Type B pancreatic cell (in vitro differentiated cells): ENCODE measurements at places on chromosomes 5 and 9.

GRCh38 chr9:104810421-104811339 is 46.8 kb downstream of the NIPSNAP3B start:
- no peak for DNase-seq

DNA sequence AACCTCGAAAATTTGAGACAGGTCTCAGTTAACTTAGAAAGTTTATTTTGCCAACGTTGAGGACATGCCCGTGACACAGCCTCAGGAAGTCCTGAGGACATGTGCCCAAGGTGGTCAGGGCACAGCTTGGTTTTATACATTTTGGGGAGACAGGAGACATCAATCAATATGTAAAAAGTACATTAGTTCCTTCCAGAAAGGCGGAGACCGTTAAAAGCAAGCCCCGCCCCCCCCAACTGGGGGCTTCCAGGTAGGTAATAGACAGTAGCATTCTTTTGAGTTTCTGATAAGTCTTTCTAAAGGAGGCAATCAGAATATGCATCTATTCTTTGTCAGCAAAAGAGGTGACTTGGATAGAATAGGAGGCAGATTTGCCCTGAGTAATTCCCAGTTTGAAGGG is 599 bp upstream of the MOCS2 start:
- DNase-seq, result no peak

DNA sequence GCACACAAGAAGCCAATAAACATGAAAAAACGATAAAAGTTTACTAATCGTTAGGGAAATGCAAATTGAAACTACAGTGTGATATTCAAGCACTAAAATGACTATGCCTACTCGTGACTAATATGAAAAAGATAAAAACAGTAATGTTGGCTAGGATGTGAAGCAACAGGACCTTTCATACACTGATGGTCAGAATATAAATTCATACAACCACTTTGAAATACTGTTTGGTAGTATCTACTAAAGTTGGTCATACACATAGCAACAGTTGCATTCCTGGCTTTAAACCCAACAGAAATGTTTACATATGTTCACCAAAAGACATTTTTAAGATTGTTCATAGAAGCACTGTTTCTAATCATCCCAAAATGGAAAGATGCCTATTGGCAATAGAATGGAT is 24.3 kb downstream of the FBXO38 start:
- no peak for DNase-seq

GRCh38 chr9:109242741-109243140 is 75.7 kb upstream of the FRRS1L start:
- no peak for DNase-seq

DNA sequence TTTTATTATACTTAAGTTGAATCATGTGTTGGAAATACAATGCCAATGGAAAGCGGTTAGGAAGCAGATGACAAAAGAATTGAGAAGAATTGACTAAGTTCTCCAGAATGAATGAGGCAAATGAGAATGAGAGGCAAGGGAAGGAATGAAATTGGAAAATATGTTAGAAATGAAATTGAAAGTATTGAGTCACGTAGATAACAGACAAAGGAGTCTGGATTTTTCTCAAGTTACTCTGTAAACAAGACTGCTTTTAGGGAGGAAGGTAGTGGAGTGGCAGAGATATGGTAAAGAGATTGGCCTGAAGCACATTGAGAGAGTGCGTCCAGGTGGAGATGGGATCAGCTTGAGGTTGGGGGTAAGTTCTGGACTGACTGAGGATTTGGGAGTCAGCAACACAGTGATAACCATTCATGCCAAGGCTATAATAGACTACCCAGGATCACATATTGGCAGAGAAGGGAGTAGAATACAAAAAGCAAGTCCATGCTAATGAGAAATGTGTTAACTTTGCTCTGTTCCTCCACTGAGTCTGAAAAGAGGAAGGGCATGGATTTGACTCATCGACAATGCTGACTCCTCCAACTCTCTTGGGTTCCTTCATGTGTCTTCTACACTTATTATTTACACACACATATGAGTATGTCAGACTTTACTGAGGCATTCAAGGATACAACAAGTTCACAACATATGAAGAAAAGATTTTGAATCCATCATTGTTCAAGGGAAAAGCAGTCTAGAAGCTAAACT is 814.2 kb upstream of the ZNF608 start:
- no peak for DNase-seq

DNA sequence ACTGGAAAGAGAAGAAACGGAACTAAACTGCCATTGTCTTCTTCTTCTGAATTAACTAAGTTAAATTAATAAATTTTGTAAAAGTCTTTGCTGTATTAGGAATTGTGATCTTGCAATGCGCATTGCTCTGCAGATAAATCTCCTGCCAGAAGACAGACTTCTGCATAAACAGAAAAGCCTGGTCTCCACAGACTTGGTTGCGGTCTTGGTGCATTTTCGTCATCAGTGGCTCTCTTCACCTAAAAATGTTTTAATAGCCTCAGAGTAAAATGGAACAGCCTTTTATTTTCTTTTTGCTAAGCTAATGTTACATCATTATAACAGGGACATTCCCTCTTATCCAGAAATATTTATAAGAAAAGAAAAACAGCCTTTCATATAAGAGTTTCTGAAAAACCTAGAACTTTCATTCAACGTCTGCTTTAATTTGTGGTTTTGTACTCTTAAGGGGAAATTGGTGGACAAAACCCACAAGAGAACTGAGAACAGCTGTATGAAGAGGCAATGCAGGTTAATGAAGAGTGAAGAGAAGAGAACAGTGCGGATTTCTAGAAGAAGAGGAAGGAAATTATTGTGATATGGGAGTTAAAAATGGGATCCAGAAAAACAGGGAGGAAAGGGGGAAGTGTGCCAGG is 10.1 kb downstream of the IFNA5 start:
- DNase-seq, result no peak

DNA sequence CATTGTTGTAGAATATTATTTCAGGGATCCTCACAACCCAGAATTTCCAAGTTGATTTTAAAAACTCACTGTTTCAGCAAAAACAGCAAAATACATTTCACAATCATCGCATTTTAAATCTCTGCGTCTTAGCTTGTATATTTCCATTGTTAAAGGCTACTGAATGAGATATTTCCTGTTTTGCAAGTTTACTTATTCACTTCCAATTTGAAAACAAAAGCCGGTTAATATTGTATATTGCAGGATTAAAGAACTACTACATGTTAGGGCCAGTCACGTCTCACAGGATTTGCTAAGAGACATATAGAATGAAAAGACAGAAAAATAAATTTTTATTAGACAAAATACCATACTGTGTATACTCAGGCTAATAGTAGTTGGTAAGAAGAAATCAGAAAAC is 395.9 kb upstream of the CDH9 start:
- no peak for DNase-seq

DNA sequence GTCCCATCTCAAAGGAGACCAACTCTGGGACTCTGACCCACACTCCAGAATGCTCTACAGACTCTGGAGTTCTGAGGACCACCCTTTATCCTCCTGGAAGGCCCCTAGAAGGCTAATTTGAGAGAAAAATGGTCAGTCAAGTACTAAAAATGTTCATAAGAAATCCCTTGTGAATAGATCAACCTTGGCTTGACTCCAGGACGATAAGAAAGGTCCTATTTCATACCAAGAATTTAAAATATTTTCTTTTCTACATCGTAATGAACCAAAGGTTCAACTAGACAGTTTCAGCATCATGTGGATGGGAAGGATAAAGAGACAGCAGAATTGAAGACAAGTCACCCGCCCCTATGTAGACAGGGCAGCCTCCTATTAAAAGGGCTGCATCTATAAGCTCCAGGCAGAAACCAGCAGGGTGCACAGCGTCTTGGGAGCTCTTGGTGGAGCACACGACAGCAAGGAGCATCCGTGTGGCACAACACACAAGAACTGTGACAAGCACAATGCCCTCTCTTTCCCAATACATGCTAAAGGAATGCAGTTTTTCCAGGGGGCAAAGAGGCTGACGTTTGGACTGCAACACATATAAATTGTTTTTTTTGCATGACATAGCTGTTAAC is 38.3 kb downstream of the RASEF start:
- no peak for DNase-seq

DNA sequence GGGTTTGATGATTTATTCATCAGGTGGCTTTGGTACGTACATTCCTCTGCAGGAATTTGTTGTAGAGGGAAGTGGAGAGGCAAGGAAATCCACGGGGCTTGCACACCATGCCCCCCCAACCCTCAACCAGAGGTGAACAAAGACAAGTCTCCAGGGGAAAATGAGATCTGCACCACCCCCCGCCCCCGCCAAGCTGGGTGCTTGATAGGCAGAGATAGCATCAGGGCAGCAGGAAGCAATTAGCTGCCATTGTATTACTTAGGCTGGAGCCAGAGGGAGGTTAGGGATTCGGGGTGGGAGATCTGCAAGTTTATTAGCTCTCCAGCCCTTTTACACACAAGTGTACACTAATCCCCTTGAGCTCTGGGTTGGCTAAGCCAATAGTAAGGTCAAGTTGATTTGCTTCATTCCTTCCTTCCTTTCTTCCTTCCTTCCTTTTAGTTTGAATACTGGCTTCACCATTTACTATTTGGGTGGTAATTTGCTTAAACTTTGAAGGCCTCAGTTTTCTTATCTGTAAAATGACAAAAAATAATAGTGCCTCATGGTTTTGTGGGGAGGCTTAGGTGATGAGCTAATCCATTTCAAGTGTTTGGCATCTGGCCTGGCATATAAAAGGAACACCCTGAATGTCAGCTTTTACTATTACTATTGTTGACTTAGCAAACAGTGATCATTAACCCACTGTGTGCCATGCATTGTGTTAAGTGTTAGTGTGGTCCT is 34.1 kb downstream of the SPRY4 start:
- DNase-seq, result no peak

GRCh38 chr5:89374144-89374784 is 491.3 kb upstream of the MEF2C start:
- no peak for DNase-seq

GRCh38 chr5:424301-425110 is 18.5 kb upstream of the EXOC3 start:
- no peak for DNase-seq

GRCh38 chr5:119355685-119356611 is at the start of gene TNFAIP8:
TSS of gene TNFAIP8 (plus strand) at chr5:119356019. CDS start at chr5:119356091, 72 bp downstream.
- DNase-seq, result no peak

- no peak for DNase-seq
Measured at GRCh38 chr9:135418161-135418560, 61.4 kb upstream of the PPP1R26 start.

DNA sequence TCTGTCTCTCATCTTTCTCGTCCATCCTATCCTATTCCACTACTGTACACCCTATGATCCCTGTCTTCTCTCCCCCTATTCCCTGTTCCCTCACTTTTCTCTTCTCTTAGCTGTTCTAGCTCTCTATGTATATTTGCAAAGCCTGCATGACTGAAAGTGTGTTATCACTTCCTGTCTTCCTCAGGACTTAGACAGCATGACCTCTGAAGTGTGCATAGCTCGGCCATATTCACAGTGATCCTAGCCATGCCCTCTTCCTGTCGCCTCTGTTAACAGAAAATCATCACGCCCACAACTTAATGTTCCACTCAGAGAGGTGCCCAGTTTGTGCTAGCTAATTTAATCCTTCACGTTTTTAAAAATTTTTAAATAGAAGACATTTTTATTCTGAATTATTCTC is 35.8 kb upstream of the CDH6 start:
- no peak for DNase-seq

DNA sequence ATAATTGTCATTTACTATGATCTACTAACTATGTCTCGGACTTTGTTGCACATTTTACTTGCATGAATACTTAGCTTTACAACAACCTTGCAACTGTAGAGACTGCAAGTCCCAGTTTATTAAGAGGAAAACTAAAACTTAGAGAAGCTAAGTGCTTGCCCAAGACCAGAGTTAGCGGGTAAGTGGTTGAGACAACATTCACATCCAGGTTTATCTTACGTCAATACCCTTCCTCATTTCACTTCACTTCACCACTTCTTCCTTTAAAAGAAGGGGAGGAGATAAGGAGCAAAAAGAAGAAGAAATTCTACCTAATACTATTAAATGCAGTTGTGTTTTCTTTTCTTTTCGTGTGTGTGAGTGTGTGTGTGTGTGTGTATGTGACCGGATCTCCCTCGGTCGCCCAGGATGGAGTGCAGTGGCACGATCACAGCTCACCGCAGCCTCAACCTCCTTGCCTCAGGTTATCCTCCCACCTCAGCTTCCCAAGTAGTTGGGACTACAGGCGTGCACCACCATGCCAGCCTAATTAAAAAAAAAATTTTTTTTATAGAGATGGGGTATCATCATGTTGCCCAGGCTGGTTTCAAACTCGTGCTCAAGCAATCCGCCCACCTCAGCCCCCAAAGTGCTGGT is 37.4 kb downstream of the MEGF9 start:
- DNase-seq, result no peak

DNA sequence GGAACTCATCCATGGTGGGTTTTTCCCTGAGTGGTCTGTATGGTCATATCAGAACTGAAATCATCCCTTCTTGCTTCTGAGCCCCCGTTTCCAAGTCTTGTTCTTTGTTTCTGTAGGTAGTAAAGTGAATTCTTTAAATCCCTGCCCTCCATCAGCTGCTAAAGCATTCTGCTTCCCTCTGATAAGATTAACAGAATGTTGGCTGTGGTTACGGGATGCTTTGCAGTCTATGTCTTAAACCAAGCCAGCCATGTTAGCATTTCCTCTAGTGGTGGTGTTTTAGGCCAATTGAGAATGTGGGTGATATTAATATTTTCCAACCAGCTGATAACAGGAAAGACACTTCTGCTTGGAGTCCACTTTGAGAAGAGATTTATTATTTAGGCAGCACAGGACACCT is 22.0 kb upstream of the KCNIP1 start:
- DNase-seq, result no peak

GRCh38 chr9:28926306-28926705 is 1353.0 kb upstream of the C9orf72 start:
- DNase-seq, result no peak

DNA sequence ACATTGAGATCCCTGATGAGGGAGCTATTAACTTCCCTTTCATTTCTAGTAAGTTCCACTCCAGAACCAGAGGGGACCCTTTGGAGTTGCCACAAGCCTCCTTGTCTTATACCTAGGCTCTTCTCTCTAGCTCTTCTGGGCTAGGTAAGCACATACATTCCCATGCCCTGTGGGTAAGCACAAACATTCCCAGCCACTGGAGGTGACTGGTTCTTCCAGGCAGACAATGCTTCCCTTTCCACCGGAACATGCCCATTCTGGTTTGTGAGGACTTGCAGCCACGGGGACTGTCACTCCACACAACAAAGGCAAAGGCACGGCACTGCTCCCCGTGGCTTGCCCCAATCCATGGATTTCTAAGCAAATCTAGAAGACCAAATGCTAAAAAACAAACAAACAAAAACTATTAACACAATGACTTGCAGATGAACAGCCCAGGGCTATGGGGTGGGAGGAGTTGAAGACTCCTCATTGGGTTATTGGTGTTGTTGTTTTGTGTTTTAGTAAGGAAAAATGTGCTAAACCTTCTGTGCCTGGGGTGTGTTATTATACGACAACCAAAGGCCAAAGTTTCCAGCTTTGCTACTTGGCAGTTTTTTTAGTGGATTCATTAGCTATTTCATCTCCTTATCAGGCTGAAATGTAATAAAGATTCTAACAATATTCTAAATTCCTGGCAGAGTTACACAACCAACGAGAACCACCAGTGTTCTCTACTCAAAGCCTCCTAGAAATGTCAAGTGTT is 276.2 kb downstream of the SYK start:
- no peak for DNase-seq

- no peak for DNase-seq
Measured at GRCh38 chr5:57693488-57694305, 211.1 kb upstream of the ACTBL2 start.

- DNase-seq, result no peak
Measured at GRCh38 chr5:91332267-91333045, 50.7 kb downstream of the ARRDC3 start.
